Stimulated activated CD8-positive, alpha-beta memory T cell treated with anti-CD3 and anti-CD28 coated beads, Interleukin-15, amount 100 ng/mL, for 48 hours (primary cell): ENCODE measurements at places on chromosomes 2 and 18.

- peak; percentile 86 for DNase-seq
These were observed at the start of gene PIKFYVE for GRCh38 chr2:208265801-208266552. PIKFYVE (plus strand) TSS chr2:208266255; CDS start chr2:208271520, 5,265 bp downstream.

- DNase-seq = no peak
These were observed 63.0 kb upstream of the PGAP1 start for GRCh38 chr2:196989496-196989895.

GRCh38 chr18:419541-420175 is 80.8 kb downstream of the COLEC12 start:
- no peak for DNase-seq

GRCh38 chr2:236644502-236644911 is 74.9 kb downstream of the ACKR3 start:
- DNase-seq = no peak

- no peak for DNase-seq
These were observed 221.0 kb downstream of the WDR7 start for GRCh38 chr18:56872140-56872539.
